Stimulated activated CD8-positive, alpha-beta memory T cell treated with anti-CD3 and anti-CD28 coated beads, Interleukin-4, amount 100 ng/mL, for 1 hour (primary cell): ENCODE measurements at places on chromosomes 6 and 20.

DNA sequence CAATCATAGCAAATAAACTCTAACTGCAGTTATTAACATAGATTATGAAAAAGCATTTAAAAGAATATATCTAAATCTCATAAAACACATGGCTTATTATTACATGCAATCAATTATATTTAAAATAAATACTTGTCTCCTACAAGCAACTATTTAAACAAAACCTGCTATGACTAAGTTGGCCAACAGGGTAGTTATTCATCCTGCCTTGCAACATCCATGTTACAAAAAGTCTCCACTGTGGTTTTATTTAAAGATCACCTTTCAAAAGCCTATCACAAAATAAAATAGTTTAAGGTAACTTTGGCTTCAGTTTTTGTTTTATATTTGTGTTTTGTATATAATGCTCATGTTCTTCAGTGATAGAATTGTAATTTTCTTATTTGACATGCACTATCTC lies 1127.0 kb upstream of the MAP3K7 start:
- no peak for DNase-seq

DNA sequence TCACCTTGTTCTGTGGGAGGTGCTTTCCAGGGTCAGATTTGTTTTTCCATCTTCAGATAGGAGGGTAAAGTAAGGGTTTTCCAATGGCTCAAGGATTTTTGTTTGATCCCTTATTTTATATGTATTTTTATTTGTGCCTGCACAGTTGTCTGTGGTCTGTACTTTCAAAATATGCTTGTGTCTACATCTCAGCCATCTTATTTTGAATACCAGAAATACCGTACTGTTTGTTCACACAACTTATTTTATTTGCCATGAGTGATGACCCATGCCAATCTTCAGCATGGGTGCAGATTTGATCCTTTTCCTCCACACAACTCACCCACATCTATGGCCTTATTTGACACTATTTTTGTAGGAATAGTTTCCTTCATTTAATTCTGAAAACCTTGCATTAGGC lies 72.2 kb upstream of the PTCHD4 start:
- no peak for DNase-seq

GRCh38 chr20:34971561-34972235 lies 16.0 kb downstream of the MYH7B start:
- DNase-seq = no peak

- DNase-seq = no peak
Measured at GRCh38 chr6:25174678-25175077, 104.5 kb upstream of the CARMIL1 start.

DNA sequence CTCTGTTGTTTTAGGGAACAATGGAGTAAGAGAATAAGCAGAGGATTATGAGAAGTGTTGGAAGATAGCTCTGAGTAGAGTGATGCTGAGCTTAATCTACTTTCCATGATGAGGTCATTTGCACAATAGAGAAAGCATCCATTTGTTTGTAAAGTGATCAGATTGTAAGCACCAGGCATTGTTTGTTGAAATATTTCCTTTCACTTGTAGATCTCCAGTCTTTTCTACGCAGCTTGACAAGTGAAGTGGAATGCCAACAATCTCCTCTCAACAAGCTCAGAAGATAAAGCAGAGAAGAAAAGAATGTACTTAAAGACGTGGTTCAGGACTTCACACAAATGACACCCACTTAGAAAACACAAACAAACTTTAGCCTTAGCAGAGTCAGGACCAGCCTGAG lies 80.1 kb upstream of the MARCKS start:
- no peak for DNase-seq

DNA sequence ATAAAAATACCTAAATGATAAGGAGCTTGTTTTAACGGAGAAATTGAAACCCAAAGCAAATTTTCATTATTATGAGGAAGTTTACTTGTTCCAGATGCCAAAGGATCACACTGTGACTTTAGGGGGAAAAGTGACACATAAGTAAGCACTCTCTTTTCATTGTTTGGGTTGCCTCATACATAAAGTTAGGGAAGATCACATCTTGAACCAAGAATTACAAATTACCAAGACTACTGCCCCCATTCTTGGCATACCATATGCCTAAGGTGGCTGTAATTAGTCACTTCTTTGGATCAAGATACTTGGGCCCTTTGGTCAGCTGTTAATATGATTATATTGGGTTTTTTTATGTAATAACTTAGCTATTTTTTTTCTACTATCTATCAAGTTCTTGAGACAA lies 269.0 kb downstream of the COL12A1 start:
- no peak for DNase-seq

DNA sequence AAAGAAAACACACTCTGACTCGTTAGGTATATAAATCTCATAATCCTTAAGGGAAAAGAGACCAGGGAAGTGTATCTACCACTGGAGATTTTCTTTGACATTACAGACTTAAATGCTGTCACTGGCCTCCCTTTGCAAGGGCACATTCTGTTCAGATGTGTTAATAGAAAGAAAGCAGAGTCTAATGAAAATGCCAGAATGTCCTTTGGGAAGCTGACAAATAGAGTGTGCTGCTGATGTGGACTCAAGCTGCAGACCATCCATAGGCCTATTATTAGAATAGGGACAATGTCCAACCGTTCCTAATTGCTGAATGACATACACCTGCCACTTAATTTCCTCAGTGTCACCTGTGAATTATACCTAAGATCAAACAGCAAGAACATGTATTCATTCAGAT lies 41.2 kb downstream of the SLC35D3 start:
- no peak for DNase-seq
